ENCODE measurements at places on chromosomes 3 and 15.

DNA sequence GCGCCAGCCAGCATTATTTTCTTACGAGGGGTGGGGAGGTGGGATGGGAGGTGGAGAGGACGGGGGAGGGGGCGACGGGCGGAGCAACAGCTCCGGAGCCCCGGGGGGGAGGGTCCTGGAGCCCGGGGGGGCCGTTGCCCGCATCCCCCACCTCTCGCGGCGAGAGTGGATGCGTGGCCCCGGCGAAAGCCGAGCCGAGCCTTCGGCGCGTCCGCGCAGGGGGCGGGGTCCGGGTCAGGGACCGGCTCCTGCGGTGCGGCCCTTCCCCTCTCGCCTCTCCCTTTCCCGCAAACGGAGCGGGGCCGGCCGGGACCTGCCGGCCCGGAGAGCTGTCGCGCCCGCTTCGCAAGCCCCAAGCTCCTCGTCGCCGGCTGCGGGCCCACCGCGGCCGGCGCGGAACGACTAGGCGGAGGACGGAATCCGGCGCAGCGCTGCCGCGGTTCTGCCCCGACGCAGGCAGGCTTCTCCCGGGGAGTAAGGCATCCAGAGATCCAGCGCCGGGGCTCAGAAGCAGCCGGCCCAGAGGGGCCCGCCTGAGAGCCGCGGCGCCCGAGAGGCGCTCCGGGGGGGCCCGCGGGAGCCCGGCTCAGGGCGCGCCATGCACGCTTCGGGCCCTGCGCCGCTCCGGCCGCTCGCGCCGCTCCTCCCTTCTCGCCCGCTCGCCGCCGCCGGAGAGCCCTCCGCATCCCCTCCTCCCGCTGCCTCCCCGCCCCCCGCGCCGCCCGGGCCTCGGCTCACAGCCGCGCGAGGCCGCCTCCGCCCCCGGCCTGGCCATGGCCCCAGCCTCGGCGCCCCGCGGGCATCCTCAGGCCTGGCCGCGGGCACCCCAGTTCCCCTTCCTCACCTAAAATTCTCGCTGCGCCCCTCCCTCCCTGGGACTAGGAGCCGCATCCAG lies 459 bp upstream of the ADCY5 start:
- DNase-seq = no peak

GRCh38 chr3:5270666-5271371 lies 83.3 kb downstream of the EDEM1 start:
- no peak for DNase-seq

DNA sequence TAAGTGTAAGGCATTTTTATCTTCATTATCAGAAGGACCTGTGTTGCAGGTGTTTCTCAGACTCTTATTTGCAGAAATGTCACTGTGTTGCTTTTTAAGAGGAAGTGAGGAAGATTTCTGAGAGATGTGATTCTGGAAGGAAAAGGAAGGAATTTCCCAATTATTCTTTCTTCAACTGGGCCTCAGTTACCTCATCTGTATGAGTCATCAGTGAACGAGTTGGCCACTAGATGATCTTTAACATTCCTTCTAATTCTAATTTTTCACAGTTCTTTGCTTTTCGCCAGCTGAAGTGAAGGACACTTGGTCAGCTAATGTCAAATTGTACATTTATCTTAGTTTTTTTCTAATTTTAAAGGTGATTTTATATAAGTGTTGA lies 28.9 kb downstream of the CLEC3B start:
- no peak for DNase-seq

DNA sequence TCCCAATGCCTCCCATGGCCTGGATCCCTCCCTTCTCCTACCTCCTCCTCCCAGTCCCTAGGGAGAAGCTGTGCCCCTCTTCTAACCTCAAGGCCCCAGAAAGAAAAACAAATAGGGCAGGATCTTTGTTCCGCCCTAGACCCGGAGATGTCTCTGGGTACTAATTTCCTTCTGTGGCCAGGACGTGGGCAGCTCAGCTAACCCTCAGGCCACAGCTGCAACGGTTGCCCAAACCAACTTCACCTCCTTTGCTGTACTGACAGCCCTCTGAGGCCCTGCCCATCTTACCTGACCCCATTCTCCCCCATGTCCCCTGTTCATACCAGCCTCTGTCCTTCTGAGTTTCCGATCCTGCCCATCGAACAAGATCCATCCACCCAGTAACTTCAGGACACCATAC lies 70.7 kb downstream of the SRGAP3 start:
- no peak for DNase-seq

DNA sequence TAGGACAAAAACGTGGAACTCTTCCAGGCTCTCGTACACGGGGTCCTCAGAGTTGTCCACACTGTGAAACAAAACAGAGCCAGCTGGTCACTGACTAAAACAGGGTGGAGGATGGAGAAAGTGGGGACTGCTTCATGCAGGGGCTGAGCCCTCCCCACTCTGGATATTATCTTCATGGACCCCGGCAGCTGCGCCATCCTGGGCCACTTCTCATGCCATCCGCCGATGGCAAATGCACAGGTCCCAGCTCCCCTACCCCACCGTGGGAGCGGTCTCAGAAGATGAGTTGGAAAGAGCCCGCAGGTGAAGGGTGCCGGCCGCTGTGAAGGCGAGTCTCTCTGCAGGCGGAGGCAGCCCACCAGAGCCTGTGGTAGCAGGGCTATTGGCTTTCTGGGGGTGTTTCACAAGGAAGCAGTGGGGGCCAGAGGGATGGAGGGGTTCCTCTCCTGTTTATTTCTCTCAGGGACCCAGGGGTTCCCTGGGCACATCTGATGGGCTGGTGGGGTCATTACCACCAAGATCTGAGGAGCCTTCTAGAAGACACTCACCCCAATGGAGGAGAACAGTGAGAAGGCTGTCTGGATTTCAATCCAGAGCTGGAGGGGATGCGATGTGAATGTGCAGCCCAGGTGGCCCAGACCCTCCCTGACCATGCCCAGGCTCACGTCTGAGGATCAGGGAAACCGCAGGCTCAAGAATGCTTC lies 177.3 kb downstream of the KLF13 start:
- no peak for DNase-seq

GRCh38 chr3:123397921-123398785 lies 50.7 kb downstream of the ADCY5 start:
- DNase-seq = no peak

DNA sequence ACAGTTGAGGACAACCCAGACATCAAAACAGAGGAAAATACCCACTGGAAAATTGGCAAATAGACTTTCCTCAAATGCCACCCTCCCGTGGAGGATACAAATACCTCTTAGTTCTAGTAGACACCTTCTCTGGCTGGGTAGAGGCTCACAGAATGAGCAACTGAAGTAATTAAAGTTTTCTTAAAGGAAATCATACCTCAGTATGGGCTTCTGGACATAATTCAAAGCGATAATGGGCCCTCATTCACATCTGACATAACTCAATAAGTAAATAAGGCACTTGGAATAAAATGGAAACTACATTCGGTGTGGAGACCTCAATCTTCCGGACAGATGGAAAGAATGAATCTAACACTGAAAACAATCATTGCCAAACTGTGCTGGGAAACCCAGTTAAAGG lies 115.2 kb upstream of the PLCL2 start:
- no peak for DNase-seq

DNA sequence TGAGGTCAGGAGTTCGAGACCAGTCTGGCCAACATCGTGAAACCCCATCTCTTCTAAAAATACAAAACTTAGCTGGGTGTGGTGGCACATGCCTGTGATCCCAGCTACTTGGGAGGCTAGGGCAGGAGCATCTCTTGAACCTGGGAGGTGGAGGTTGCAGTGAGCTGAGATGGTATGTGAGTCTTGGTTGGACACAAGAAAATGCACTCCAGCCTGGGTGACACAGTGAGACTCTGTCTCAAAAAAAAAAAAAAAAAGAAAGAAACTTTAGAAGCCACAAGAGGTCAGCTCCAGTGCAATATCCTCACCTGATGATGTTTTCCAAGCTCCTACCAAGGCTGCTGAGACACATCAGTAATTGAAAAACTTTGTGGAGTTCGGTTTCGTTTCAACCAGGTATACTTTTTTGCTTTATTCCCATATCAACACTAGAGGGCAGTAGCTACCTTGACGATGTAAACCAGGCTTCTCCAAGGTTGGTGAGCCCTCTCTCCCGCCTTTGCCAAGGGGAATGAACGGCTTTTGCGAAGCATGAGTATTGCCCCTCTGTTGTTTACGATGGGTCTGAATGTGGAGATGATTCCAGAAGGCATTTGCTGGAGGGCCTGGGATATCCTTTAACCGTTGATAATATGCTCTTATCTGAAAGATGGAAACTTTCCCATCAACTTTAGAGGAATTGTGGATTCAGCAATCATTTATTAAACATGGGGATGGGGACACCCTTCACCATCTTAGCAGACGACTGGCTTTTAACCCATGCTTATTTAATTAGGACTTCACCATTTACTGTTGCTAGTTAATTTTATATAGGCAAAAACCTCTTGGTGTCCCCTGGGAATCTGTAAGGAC lies 202.8 kb downstream of the SV2B start:
- DNase-seq = no peak

- no peak for DNase-seq
Measured at GRCh38 chr3:86381247-86381646, 609.7 kb downstream of the VGLL3 start.

DNA sequence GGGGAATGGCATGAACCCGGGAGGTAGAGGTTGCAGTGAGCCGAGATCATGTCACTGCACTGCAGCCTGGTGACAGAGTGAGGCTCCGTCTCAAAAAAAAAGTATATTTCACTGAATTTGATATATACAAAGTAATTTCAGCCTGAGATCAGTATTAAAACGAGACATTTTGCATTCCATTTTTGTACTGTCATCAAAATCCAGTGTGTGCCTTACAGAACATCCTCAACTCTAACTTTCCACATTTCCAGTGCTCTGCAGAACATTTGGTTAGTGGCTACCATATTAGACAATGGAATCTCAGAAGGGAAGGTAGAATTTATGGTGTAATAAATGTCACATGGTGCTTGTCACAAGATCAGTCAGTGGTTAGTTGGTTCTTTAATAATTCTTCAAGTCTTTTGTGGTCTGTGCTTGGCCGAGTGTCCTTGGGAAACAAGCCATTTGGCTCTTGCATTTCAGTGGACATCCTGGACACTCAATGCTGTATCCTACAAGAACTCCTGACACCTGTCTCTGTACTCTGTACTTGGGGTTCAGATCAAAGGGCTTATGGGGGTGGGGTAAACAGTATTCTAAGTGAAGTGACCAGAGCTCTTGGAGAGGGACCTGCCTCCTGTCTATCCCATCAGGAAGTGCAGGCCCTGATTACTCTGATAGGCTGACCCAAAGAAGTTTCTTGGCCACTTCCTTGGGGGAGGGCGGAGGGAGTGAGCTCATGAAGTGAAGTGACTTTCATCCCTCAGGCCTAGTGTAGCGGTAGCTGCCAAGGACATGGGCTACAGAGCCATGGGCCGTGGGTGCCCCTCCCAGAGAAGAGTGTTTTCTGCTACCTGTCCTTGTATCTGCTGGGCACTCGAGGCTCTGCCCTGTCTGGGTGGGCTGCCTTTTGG lies 3.7 kb downstream of the ACVR2B start:
- no peak for DNase-seq

GRCh38 chr15:66566963-66567531 lies 1.2 kb upstream of the LCTL start:
- peak; percentile 39 for DNase-seq

DNA sequence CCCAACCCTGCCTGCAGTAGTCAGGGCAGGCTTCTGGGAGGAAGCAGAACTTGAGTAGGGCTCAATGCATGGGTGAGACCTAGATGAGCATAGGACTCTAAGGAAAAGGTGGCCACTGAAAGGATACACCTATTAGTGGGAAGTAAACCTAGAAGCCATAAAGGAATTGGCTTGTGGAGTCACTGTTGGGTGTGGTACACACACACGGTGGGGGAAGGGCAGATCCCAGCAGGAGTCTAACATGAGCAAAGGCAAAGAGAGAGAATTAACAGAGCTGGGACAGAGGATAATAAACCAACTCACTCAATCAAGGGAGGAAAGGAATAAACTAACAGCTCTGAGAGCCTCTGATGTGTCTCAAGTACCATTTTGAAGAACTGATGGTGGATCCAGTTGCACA lies 23.1 kb downstream of the DAPK2 start:
- DNase-seq = no peak

GRCh38 chr15:91140601-91141000 lies 40.5 kb downstream of the SV2B start:
- no peak for DNase-seq

GRCh38 chr3:181887685-181888084 lies 176.0 kb downstream of the SOX2 start:
- no peak for DNase-seq

DNA sequence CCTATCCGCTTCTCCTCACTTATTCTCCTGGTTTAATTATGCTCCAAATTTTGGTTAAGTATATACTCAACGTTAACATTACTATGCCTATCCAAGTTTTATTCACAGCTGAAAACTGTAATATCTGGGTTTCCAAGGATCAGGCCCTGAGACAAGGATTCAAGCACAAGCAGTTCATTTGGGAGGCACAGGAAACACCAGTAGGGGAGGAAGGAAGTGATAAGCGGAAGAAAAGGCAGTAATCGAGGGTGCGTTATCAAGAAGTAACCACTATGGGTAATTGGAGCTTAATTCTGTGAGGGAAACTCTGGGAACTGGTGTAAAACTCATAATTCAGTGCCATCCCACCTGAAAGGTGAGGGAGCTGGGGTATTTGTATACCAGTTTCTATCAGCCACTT lies 120.3 kb downstream of the KCNAB1 start:
- no peak for DNase-seq

- no peak for DNase-seq
Measured at GRCh38 chr3:24165603-24165982, 220.5 kb downstream of the NR1D2 start.

All from stimulated activated CD4-positive, alpha-beta T cell treated with anti-CD3 and anti-CD28 coated beads, Interleukin-1b, Interleukin-23, amount 100 ng/mL, for 4 hours (primary cell).